NCI-H1092 (cell line): ENCODE measurements at places on chromosomes 2 and 18.

DNA sequence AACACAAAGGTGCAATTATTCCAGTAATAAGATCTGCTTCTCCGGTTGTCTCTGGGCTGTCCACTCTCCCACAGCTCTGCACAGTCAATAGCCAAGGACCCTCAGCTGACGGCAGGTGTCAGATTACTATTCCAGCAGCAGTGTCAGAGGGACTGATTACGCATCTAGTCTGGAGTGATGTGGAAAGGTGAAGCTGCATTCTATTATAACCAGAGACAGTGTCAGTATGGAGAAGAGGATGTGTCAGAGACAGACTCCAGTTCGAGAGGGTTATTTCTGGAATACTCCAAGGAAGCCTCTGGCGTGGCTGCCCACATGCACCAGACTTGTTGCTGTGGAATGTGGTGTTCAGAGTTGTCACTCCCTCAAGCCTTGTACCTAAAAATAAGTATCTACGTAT lies 163.6 kb upstream of the TMEM200C start:
- peak; percentile 17 for DNase-seq

GRCh38 chr18:77550625-77551024 lies 301.0 kb downstream of the GALR1 start:
- DNase-seq = no peak

GRCh38 chr2:96156926-96157648 lies 11.8 kb upstream of the DUSP2 start:
- no peak for DNase-seq

DNA sequence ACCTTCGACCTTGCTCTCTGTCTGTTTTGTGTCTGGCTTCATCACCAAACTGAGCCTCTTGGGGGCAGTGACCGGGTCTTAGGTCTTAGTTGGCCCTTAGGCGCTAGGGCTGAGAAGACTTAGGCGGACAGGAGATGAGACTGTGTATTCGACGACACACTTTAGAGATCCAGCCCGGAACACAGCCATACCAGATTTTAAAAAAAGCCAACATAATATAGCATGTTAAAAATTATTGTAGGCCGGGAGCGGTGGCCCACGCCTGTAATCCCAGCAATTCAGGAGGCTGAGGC lies 9.5 kb upstream of the PROC start:
- no peak for DNase-seq

GRCh38 chr2:151729415-151729811 lies 4.9 kb downstream of the NEB start:
- no peak for DNase-seq
